IMR-90 (cell line): ENCODE measurements at places on chromosomes 16 and 17. TPM values are rescaled to one million over a fixed set of nuclear protein-coding genes. Genes with fewer than 3 reads are reported as not detected.

DNA sequence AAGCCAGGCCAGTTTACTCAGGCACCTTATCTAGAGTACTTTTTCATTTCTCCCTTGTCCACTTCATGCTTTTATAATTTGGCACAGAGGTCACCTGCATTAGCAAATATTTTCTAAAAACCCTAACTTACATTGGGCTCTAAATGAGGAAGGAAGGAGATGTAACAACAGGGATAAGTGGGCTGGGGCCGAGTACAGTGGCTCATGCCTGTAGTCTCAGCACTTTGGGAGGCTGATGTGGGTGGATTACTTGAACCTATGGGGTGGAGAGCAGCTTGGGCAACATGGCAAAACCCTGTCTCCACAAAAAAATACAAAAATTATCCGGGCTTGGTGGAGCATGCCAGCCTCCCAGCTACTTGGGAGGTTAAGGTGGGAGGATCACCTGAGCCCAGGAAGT lies 55.9 kb downstream of the TMEM100 start:
- DNase-seq, result no peak

DNA sequence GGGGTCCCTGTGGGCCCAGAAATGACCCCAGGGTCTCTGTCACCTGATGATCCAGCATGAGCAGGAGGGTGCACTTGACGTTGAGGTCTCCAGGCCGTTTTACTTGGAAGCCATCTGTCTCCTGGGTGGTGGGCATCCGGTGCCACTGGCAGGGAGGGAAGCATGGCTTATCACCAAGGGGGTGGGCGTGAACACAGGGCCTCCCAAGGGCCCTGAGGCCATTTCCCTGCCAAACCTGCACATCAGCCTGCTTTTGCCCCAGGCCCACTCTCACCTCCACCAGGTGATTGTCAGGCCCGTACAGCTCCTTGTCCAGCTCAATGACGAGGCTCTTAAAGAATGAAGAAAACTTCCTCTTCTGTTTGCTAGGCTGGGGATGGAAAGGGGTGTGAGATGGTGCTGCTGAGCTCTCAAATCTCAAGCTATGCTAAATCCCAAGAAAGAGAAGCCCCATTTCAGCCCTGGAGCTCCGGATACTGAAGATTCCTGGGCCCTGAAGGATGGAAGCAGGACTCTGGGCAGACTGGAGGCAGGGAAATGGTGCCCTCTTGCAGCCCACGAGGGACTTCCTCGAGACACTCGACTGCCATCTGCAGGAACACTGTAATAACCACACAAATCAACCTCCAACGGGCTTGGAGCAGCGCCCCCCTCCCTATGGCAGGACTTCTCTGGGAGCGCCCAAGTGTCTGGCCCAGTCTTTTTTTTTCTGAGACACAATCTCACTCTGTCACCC lies 7.1 kb upstream of the FTSJ3 start:
- peak; percentile 85 for DNase-seq

- no peak for DNase-seq
These were observed 124.7 kb downstream of the FOXL1 start for GRCh38 chr16:86702824-86703588.

Gene COA3
- total RNA-seq, result 50.5 and 78.1 TPM in 2 replicates

Gene KRT33A
- not detected in 2 replicates for total RNA-seq

Gene CDH16
- total RNA-seq, result not detected in 2 replicates

- DNase-seq, result no peak
These were observed 56.7 kb upstream of the MED9 start for GRCh38 chr17:17420082-17420481.

GRCh38 chr17:50715471-50715870 lies 3.9 kb upstream of the LUC7L3 start:
- no peak for DNase-seq

DNA sequence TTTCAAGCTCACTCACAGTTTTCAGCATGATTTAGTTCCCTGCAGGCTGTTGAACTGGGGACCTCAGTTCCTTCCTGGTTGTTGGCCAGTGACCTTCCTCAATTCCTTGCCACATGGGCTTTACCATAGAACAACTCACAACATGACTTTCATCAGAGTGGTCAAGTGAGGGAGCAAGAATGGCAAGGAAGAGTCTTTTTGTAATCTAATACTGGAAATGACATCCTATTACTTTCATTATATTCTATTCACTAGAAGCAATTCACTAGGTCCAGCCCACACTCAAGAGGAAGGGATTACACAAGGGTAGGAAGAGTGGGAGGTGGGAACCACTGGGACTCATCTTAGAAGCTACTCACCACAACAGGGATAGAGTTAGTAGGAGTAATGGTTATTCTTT lies 57.6 kb downstream of the SYT17 start:
- DNase-seq, result no peak

- peak; percentile 15 for DNase-seq
These were observed 14.4 kb upstream of the CDIPT start for GRCh38 chr16:29877266-29877961.

GRCh38 chr16:19872179-19872863 lies 12.3 kb downstream of the GPRC5B start:
- no peak for DNase-seq

DNA sequence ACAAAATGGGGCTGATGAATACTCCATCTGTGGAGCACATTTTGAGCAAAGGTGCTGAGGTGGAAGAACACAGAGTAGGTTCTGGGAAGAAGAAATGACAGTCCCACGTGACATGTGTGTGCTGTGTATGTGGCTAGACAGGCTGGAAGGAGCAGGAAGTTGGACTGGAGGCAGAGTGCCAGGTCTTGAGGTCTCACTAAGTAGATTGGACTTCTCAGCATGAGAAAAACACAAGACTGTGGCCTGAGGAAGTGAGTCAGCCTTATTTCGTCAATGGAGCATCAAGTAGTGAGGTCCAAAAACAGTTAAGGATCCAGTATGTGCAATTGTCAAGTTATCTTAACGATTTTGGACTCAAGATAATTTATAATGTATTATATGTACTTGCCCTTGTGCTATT lies 736.5 kb downstream of the KCNJ2 start:
- DNase-seq, result peak; percentile 100

DNA sequence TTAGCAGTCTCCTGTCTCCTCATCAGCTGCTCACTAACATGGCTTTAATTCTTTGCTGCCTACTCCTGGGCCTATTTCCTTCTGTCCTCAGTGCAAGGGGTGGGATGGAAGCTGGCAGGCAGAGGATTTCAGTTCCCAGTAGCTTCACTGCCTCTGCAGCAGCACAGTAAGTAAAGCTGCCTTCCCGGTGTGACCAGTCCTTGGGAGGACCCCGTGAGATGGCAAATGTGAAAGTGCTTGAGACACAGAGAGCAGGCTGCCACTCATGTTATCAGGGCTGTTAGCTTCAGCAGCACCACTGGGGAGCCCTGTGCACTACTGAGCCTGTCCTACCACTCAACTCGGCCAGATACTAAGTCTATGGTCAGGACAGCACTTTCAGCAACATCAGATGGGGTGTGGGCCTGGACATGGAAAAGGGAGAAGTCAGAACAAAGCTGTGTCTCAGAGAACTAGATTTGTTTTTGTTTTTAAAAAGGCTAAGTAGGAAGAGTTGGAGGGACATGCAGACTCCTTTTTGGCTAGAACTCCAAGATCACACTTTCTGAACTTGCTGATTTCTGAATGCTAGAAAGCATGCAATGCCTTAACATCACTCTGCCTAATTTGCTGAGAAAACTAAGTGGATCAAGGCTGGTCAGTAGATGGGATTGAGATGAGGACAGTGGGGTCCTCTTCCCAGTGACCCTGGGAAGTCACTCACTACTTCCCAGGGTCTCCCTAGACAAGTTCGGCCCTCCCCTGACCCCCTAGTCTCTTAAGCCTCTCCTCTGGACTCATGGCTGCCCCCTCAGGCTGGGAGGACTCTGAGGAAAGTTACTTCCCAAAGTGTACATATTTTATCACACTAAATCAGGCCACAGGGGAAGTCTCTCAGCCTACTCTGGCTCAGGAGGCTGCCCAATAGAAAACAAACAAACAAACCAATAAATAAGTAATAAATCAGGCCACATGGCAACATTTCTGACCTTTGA lies 1.1 kb downstream of the ACSF2 start:
- peak; percentile 37 for DNase-seq

DNA sequence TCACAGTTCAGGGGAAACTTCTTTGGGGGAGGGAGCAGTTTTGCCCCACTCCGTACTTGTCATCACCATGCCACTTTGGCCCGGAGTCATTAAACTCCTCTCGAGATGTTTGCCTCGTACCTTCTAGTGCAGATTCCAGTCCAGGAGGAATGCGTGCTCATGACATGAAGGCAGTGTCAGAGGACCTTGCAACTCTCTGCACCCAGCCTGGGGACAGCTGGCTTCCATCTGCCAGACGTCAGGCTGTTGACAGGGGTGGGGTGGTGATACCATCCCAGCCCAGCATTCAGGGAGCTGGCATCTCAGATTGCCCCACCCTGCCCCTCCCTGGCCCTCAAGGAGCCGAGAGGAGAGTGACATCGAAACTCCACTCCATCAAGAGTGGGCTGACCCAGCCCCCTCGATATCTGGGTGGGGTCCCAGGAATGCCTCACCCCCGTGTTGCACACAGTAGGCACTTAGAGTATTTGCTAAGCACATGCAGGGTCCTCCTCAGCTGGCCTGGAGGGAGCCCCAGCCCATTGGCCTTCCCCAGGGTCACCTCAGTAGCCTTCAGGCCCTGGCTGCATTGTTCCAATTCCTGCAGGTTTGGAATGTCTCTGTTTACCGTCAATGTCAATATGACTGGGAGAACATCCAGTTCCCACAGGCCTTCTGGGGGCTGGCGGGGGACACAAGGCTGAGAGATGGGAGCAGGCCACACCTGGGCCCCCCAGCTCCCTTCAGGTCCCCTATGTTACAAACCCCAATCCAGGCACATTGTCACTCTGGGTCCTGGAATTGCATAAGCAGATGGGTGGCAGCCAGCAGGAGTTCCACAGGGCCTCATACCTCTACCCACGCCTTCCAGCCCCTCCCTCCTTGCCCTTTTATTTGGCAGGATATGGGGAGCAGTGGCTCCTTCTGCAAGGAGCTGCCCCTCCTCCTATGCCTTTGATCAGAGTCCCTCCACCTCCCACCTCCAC lies 21.3 kb upstream of the EMP2 start:
- DNase-seq, result no peak

Gene LYZL6
- not detected in 2 replicates for total RNA-seq

DNA sequence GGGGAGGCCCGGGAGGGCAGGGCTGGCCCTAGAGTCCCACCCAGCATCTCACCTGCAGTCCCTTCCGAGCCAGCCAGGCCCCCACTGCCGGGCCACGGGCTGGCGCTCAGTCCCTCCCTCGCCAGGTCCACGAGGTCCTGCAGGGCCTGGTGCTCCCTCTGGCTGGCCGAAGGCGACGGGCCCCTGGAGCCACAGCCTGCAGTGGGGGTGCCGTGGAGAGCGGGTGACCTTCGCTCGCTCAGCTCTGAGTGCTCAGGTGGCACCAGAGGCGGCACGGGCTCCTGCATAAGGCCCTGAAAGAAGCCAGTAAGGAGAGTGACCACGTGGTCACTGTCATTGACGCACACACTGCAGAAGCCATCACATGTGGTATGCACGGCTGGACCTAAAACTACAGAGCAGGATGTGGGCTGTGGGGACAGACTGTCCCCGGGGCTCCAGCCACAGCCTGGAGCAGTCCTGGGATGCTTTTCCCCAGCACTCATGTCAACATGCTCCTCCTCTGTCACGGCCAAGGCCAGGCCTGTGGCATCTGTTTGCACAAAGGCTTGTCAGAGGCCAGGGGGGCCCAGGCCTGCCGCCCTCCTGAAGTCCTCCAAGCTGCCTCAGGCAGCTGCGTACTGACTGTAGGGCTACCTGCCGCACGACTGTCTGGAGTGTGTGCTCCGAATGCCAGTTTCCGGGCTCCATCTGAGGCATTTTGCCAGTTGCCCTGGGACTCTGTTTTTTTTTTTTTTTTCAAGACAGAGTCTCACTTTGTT lies 15.1 kb downstream of the SLX4 start:
- no peak for DNase-seq

- DNase-seq, result no peak
These were observed 75.2 kb upstream of the CIBAR2 start for GRCh38 chr16:85187447-85187846.

GRCh38 chr16:9099131-9099625 lies 7.7 kb downstream of the HAPSTR1 start:
- DNase-seq, result peak; percentile 68

DNA sequence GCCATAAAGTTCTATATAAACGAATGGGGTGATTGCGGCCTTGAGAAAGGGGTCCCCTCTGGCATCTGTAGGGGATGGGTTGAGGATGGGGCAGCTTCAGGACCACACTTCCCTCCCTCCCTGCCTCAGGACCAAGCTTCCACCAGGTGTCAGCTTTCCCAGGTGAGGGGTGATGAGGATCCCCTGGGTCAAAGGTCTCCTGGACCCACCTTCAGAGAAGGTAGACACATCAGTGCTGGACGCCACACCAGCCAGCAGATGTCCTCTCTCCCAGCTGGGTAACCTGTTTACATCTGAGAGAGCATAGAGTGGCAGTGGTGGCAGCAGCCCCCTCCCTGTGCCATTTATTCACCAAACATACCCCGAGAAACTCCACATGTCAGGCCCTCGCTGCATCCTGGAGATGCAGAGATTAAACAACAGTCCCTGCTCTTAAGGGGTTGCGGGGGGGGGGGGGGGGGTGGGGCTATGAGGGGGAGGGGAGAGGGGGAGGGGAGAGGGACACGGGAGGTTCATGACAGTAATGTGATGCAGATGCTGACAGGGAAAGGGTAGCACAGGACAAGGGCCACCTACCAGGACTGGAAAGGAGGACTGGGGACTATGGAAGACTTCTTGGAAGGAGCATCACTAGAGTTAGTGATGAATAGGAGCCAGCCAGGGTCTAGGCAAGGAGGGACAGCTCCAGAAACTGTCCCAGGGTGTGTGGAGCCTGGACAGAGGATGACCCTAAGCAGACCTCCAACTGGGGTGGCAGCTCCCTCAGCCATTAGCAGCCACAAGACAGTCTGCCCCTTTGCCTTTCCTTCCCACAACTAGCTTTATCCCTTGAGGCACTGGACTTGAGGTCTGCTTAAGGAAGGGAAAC lies 5.0 kb downstream of the PROCA1 start:
- no peak for DNase-seq

DNA sequence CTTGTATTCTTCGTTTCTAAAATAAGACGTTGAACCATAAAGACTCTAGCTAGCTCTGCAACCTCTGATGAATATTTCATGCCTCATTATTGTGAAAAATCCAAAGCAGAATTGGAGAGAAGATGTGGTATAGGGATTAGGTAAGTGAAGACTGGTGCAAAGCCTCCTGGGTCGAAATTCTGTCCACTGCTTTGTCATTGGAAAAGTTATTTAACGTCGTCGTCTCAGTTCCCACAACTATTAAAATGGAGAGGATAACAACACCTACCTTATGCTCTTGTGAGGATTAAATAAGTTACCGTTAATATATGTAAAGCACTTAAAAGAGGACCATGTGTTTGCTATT lies 1.4 kb upstream of the PRPSAP2 start:
- no peak for DNase-seq

- DNase-seq, result no peak
These were observed 9.1 kb downstream of the ABHD15 start for GRCh38 chr17:29557739-29558116.

Gene UBFD1
- 39.3 and 48.9 TPM in 2 replicates for total RNA-seq

GRCh38 chr16:85465328-85466303 lies 147.5 kb upstream of the GSE1 start:
- peak; percentile 76 for DNase-seq

Gene ZNF267
- 15.6 and 22.2 TPM in 2 replicates for total RNA-seq

Gene ADGRG3
- total RNA-seq, result not detected in 2 replicates
